ENCODE measurements at places on chromosomes 11 and 22.

DNA sequence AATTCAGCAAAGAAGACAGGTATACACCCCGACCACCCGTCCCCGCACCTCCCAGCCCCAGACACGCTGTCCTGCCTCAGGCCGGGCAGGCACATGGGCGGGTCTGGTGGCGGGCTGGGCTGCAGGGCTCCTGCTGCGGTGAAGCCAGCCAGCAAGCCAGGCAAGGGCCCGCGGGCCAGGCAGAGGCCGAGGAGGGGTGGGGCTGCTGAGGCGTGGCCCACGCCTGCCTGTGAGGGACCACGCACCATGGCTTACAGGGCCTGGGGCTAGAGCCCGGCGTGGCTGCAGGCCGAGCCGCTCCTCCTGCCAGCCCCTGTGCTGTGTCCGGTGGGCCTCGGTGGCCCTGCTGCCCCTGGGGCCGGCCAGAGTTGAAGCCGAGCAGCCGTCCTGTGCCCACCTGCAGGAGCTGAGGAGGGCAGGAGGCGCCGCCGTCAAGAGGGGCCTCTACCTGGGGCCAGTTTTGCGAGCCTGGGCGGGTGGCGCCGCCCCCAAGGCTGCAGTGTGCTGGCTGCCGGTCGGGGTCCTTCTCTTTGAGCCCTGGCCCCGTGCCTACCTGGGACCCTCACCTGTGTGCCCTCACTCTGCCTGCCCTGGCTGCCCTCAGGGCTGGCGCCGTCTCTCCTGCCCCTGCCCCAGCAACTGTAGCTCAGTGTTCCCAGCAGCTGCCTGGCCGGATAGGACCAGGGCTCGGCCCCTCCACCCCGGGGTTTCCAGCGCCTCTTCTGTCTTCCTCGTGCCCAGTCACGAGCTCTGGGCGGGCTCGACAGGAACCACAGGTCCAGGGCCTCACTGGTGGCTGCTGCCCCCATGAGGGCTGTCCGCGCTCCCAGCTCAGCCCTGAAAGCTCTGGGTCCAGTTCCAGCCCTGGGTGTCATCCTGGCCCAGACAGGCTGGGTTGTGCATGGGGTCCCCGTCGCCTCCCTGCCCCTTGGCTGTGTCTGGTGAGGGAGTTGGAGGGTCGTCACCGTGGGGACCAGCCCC is 38.4 kb downstream of the MOB2 start:
- DNase-seq = no peak

- DNase-seq = no peak
These were observed 139.2 kb downstream of the WNT11 start for GRCh38 chr11:76067099-76067498.

DNA sequence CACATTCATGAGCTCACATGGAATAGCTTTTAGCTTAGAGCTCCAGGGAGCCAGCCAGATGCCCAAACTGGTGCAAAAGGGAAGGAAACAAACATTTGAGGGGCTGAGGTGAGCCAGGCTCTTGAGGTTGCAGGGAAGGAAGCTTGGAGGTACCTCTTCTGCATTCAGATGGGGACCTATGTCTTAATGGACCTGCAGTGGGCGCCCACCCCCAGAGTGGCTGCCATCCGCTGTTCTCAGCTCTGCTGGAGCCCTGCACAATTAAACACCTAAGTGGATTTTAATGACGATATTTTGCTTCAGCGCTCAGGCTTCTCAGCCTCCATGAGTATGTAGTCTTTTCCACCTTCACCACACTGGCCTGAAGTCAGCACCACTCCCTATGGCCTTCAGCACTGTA is 100.8 kb downstream of the LDLRAD3 start:
- no peak for DNase-seq

GRCh38 chr11:19910931-19911330 is 198.3 kb downstream of the NAV2 start:
- no peak for DNase-seq

DNA sequence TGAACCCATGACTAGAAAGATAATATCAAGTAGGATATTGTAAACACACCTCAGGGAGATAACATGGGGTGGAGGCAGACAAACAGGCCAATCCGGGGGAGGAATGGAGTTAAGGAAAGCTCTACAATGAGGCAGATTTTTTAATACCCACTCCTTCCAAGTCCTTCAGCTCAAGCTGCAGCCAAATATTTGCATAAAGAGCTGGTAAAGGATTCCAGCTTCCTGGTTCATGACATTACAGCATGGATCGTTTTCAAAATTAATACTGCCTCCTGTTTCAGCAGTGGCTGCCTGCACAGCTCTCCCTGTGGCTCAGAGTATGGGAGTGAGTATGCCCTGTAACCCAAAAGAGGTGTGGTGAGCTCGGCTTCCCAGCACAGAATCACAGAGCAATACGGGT is 5.1 kb downstream of the POU2AF3 start:
- DNase-seq = no peak

- DNase-seq = no peak
These were observed 39.4 kb downstream of the ST14 start for GRCh38 chr11:130198964-130199363.

DNA sequence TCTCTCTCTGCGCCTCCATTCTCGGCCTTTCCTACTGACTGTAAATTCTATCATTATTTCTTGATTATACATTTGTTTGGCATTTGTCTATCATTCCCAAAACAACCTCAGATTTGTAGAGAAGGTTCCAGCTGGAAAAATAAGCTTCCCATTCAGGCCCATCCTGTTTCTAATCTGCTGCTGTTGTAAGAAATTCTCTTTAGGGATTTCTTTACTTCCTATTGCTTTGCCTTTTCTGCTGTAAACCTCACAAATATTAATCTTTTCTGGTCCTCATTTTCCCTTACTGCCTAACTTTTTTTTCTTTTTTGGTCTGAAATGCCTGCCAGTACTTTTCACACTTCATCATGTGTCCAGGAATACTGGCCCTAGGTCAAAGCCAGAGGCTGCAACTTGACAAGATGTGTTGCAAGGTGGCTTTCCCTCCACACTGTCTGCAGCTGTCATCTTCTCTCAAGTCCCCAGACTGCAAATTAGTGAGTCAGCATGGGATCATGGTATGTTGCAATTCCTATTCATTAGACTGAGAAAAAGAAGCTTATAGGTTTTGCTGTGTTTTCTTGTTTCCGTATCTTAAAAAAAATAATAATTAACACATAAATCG is 858.7 kb upstream of the CHORDC1 start:
- no peak for DNase-seq

DNA sequence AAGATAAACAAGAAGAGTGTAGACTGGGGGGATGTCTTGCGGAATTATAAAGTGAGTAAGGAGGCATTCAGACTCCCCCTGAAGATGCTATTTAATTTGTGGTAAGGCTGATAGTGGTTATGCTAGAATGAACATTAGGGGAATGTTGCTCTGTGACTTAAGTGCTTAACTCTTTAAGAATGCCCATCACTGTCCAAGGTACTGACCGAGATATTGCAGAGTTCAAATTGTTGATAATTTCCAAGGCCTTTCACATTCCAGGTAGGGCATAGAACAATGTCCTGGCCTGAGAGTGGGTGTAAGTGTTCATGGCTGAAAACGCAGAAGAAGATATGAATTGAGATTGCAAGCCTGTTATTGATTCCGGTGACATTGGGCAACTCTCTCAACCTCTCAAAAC is 90.3 kb upstream of the SEZ6L start:
- no peak for DNase-seq

- peak; percentile 15 for DNase-seq
These were observed 44.9 kb downstream of the LRRC32 start for GRCh38 chr11:76625472-76626186.

GRCh38 chr11:68354148-68354872 is 41.9 kb downstream of the LRP5 start:
- DNase-seq = no peak

DNA sequence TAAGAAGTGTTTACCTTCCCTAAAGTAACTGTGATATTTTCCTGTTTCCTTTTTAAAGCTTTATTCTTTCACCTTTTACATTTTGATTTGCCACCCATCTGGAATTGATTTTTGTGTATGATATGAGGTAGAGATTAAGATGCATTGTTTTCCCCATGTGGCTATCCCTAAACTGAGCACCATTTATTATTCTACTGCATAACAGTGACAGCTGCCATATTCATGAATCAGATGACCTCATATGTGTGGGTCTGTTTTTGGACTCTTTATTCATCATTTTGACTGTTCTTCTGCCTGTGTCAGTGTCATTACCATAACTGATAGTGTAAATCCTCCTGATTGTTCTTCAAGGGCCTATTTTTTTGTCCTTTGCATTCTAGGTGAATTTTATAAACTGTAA is 50.8 kb downstream of the HIPK3 start:
- no peak for DNase-seq

DNA sequence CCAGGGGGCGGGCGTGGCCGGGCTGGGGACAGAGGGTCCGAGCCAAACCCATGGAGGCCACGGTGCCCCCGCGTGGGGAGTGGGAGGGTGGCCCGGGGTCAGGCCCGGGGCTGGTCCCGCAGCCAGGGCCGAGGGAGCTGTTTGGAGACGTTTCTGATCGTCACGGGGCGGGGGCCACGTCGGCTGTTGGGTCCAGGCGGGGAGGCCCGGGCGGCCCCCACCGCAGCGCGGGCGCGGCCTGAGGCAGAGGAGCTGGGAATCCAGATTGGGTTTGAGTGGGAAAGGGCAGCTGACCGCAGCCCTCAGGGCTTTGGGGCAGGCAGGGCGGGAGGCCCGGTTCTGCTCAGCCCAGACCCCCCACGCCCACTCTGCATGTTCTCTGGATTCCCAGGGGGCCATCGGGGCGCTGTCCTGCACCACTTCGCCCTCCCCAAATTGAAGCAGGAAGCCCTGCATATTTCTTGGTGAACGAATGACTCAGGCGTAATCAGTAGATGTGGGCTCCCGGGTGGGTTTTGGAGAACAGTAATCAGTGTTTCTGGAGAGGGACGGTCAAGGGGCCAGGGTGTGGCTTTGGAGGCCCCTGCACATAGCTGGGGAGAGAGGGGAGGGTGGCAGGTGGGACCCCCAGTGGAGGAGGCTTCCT is 583 bp downstream of the MRPL23 start:
- no peak for DNase-seq

DNA sequence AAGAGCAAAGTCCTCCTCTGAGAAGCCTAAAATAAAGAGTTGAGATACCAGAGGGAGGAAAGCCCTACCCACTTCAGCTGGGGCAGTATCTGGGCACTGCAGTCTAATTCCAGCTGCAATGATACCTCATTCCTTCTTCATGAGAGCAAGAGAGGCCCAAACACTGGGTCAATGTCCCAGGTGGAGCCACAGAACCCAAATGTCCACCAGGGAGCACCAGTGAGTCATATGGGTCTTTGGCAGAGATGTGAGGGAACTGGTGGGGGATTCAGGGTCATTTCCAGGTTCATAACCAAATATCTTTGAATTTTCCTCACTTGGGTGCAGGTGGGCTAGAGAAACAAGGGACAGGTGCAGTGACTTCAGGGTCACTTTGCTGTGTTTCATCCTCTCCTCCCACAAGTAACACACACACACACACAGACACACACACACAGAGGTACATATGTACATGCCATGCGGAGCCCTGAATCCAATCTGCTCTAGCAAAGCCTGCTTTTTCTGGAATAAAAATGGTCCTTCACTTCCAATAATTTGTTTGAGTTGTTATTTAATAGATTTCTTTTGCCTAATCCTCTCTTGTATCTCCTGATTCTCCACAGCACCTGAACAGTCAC is 585.4 kb downstream of the SOX6 start:
- DNase-seq = no peak

DNA sequence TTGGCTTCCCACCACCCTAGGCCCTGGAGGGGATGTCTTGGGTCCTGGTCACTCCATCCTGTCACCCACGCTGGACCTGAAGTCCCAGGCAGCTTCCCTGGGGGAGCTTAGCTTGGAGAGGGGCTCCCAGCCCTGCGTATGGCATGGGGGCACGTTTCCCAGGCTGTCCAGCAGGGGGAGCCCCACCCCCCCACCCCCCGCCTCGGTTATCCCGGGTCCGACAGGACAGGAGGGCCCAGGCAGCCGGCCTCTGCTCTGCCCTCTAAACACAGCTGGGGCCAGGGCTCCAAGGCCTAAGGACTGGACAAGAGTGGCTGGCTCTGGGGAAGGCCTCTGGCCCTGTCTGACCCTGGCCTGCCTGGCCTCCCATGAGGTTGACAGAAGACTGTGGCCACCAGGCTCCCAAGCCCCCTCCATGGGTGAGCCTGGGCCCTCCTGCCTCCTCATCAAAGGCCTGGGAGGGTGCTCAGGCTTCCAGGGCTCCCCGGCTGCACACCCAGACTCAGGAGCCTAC is 104.8 kb downstream of the NECTIN1 start:
- DNase-seq = no peak

DNA sequence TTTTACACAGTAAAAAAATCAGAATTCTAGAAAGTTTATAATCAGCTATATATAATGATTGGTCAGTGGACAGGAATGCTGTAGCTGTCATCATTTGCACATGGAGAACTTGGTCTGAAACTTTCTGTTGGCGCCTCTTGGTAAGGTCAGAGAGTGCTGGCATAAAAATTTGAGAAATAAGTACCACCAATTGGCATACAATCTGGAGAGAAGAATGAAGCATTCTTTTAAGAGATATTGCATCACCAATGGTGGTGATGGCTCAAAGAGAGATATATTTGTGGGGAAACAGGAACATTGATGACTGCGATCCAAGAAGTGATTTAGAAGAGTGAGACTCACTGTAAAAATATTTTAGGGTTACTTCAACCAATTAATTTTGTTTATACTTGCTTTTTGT is 19.8 kb upstream of the OOSP1 start:
- no peak for DNase-seq

- no peak for DNase-seq
These were observed 4.4 kb upstream of the LINC01488 start for GRCh38 chr11:69477086-69477485.

DNA sequence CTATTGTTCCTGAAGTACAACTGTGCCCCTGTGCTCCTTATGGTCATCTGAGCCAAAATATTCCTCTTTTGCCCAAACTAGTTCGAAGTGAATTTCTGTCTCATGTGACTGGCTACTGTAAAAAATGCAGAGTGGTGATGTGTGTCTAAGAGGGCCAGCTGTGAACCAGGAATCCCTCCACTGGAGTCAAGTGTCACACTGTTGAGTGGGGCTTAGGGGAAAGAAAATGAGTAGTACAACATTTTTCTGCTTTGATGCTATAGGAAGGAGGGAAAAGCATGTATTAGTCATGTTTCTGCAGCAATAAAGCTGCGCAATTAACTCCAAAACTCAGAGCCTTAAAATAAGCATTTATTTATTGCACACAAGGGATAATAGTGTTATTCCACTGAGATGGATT is 39.8 kb upstream of the HMGXB4 start:
- DNase-seq = no peak

DNA sequence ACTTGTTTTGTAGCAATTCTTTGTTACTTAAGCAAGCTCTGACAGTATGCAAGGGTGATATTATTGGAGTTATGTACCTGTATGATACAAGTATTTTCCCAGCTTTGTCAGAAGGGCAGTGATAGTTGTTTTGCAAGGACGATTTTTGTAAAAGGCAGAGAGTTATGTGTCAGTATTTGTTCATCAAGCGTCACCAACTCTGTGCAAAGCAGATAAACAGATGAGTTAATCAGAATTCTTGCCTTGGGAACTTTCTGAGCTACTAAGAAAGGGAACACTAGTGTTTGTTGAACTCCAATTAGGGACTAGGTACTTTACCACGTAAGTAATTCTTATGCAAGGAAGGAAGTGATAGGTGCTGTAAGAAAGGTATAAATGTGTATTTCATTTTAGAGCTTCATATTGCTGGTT is 1.4 kb downstream of the USP47 start:
- no peak for DNase-seq

- DNase-seq = peak; percentile 84
These were observed 876 bp upstream of the UBE2L6 start for GRCh38 chr11:57568330-57568766.

Measured in CD4-positive, alpha-beta T cell treated with Interleukin-15 for 1 hour (primary cell).